ENCODE measurements at places on chromosomes 5 and 9.

- no peak for DNase-seq
Observed at GRCh38 chr9:121398374-121398773, 28.3 kb upstream of the STOM start.

- DNase-seq, result no peak
Observed at GRCh38 chr5:96337048-96337781, 95.8 kb downstream of the PCSK1 start.

DNA sequence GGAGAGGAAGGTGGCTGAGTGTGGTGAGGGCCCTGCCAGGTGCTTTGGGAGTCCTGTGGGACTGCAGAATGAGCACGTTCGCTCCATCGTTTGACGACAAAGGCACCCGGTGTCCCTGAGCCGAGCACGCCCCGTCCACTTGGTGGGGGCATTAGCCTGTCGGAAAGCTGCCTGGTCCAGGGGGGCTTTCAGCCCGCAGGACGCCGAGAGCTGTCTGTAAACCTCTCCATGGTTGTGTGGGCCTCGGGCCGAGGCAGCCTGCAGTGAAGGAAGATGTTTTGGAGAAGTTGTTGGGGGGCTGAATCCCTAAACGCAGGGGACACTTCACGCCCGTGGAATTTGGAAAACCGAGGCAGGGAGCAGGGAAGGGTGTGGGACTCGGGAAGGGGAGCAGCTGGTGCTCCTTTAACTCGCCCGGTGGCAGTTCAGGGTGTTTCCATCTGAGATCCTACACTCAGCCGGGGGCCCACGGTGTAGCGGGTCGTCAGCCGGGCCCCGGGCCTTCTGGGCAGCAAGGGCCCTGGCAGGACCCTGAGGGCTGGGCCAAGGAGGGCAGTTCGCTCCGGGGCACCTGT, 53.8 kb downstream of the MRPL36 start:
- DNase-seq, result no peak

DNA sequence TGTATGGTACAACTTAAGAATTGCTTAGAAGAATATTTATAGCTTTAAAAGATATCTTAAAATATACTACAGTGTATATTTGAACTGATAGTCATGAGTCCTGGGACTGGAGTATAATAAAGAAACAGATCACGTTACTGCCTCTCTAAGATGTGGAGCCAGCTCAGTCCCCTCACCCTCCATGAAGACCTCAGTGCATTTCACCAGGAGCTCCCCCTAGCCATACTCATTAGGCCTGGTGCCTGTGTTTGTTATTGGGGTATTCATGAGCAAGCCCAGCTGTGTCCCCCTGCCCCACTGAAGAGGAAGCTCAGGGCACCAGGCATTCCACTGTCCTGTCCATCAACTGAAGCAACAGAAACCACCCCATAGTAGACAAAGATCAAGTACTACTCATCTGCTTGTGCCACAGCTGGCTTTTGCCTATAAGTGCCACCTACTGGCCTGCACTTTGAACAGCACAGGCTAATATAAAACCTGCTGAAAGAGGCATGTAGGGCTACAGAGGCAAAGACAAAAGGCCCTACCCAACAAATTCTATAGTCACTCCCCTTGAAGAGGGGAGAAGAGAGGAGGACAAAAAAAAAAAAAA, 850.2 kb upstream of the NUDT12 start:
- no peak for DNase-seq

All from epithelial cell of proximal tubule (primary cell).